Aorta (tissue), 5 donors: ENCODE measurements at places on chromosomes 12 and 14. TPM values are rescaled to one million over a fixed set of nuclear protein-coding genes. Genes with fewer than 3 reads are reported as not detected.

GRCh38 chr12:27279826-27280225 lies 35.7 kb downstream of the STK38L start:
- H3K27ac ChIP-seq, result no peak overlapping the region
- no peak overlapping the region for H3K4me3 ChIP-seq
- no peak for DNase-seq

Gene TEX22
- total RNA-seq, result 1.2 TPM

Gene PMCH
- not detected for total RNA-seq

Gene KRT6C
- total RNA-seq, result not detected

Gene RPL36AL
- total RNA-seq, result 153 TPM

Gene RNFT2
- 3.1 TPM for total RNA-seq
